Stimulated activated CD8-positive, alpha-beta memory T cell treated with anti-CD3 and anti-CD28 coated beads, Interleukin-7, amount 100 ng/mL, for 1 hour (primary cell): ENCODE measurements at places on chromosomes 5 and 9.

GRCh38 chr5:93431250-93431649 is 149.8 kb downstream of the NR2F1-AS1 start:
- no peak for DNase-seq

DNA sequence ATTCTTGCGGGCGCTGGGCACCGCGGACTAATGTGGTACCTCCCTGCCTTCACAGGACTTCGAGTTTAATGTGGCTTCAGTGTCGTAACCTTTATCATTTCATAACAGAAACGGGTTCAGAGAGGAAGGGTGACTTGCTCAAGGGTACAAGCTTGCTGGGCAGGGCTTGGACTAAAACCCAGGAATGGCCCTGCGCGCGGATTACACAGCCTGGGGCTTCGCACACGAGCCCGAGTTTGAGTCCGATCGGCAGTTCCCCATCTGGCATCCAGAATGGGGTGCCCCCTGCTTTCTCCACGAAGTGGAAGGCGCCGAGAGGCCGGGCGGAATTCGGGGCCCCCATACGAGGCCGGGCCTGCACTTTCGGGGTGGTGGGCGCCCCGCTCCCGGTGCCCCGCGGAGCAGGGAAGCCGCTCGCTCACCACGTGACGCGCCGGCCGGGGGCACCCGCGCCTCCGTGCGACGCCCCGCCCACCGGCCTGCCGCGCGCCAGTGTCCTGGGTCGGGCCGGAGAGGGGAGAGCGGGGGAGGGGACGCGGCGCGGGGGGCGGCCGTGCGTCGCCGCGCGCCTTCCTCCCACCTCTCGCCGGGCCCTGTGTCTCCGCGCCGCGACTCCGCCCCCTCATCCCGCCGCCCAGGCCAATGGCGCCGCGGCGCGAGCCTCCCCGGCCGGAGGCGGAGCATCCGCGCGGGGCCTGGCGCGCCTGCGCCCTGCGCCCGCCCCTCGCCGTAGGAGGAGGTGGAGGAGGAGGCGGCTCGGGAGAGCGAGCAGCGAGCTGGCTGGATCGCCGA is at the start of gene SET:
Gene SET (plus strand): TSS at position 722 of the 792 bp plus-strand sequence. CDS start 361 bp downstream, outside the sequence.
- peak; percentile 77 for DNase-seq

- DNase-seq, result no peak
Measured at GRCh38 chr5:168602517-168602916, 23.3 kb upstream of the PANK3 start.

DNA sequence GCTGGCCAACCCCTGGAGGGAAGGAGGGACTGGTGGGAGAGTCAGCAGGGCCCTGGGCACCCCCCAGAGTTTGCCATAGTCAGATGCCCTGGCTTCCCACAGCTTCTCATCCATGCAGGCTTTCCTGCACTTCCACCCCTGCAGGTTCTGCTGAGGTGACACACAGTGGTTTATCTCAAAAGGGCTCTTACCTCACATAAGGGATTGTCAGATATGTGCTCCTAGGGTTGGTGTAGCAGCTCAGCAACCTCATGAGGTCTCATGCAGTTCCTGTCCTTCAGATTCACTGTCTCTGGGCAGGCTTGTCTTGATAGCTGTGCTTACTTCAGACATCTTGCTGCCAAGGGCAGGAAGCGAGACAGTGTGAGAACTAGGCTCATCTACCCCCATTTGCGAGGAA is 143.4 kb downstream of the KDM4C start:
- no peak for DNase-seq
